ENCODE measurements at places on chromosomes 7 and 10.

- DNase-seq = no peak
These were observed 286.1 kb upstream of the C7orf33 start for GRCh38 chr7:148304456-148304855.

DNA sequence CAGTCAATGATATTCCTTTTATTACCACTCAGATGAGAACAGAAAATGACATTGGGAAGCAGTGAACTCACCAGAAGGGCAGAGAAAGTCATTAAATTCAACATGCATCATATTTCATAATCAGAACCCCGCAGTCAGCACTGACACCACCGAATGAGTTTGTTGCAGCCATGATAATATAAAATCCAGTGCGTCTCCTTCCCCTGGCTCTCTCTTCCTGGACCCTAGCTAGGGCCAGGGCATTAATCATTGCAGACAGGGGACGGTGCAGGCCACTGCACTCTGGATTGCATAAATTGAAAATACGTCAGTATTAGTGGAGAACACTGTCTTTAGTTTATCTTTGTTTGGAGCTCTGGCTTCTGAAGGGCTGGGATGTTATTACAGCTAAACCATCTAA lies 931.5 kb downstream of the TYW1 start:
- DNase-seq = no peak

DNA sequence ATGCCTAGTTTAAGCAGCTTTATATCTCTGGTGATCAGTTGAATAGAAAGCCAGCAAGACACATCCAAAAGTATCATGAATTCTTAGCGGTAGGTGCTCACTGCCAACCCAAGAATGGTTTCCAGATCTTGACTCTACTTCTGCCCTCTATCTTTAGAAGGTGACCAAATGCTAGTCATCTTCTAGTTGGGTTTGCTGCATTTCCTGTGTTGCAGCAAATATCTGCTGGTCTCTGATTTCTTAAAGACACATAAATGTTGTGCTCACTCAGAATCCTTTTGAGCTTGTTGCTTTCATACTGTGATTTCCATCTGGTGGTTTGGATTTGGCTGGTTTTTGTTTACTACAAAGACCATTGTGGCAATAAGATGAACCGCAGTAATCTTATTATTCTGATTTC lies 2.2 kb downstream of the CDC123 start:
- DNase-seq = no peak

DNA sequence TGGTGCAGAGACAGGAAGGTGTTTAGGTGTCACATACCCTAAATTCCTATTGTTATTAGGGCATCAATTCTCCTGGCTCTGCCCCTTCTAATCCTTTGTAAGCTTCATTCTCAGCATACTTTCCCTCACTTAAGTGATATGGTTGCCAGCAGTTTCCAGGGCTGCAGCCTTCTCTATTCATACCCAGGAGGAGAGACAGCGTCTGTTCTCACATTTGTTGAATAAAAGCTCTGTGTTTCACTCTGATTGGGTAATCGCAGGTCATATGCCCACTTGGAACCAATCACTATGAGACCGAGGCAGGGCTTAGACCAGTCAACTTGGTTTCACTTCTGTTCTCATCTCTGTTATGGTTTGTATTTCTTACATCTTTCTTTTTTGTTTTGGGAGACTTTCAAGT lies 109.6 kb upstream of the MTPN start:
- DNase-seq = no peak

DNA sequence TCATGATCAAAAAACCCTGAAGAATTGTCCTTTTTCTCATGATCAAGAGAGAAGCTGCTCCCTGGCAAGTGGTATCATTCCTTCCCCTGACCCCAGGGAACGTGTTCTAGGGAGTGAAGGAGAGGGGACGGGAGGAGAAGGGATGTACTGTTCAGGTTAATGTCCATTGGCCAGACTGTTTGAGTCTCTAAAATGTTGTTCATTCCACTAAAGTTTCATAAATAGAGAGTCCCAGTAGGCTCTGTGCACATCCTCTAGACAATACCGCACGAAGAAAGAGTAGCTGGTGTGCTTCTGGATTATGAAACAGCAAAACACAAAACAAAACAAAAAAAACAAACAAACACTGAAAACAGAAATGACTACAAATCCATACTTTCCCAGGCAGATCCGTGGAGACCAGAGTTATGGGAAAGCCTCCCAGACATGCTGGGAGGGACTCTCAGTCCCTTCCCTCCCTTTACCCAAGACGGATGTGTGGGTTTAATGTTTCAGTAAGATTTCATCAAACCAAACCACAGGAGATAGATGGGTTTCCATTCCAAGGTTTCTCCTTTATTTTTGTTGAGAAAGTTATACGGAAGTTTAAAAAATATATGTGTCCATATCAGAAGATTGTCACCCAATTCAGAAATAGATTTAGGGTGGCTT lies 66.5 kb upstream of the TNS3 start:
- no peak for DNase-seq

All from stimulated activated CD4-positive, alpha-beta T cell treated with anti-CD3 and anti-CD28 coated beads, TNF-alpha, amount 100 ng/mL, for 1 hour (primary cell).